ENCODE measurements at places on chromosomes 1 and 21. TPM values are rescaled to one million over a fixed set of nuclear protein-coding genes. Genes with fewer than 3 reads are reported as not detected.

Gene ASTN1
- under 0.01 TPM for total RNA-seq

Gene AJAP1
- under 0.01 TPM for total RNA-seq

Gene TCHH
- total RNA-seq, result not detected

Gene NEK2
- 35.0 TPM for total RNA-seq

Gene HRNR
- not detected for total RNA-seq

Gene NCF2
- total RNA-seq, result 2.8 TPM

Gene BRDT
- not detected for total RNA-seq

Gene FCGR1A
- total RNA-seq, result not detected

Gene C1orf226
- total RNA-seq, result under 0.01 TPM

Gene IGSF9
- not detected for total RNA-seq

Gene ZNF648
- total RNA-seq, result not detected

Gene AADACL3
- total RNA-seq, result not detected

Gene ELAPOR1
- 0.28 TPM for total RNA-seq

Gene VANGL2
- 0.28 TPM for total RNA-seq

Gene GNAT2
- 0.36 TPM for total RNA-seq

Gene APOBEC4
- not detected for total RNA-seq

Gene KCNC4
- total RNA-seq, result 0.18 TPM

Gene TMEM201
- 1.3 TPM for total RNA-seq

Gene EPHA2
- total RNA-seq, result 24.0 TPM

Gene RNU1-3
- total RNA-seq, result under 0.01 TPM

Gene IFI44L
- total RNA-seq, result 0.18 TPM

Gene LRRC38
- not detected for total RNA-seq

Gene PFKFB2
- 1.3 TPM for total RNA-seq

Gene BSND
- not detected for total RNA-seq

Gene SPRR2F
- total RNA-seq, result not detected

Data from IMR-90 (cell line).